B cell (primary cell): ENCODE measurements at places on chromosomes 3 and 15. TPM values are rescaled to one million over a fixed set of nuclear protein-coding genes. Genes with fewer than 3 reads are reported as not detected.

SI gene
- not detected in 2 replicates for total RNA-seq

CRYGS gene
- 10.3 and 10.9 TPM in 2 replicates for total RNA-seq

ACAP2 gene
- 108 and 113 TPM in 2 replicates for total RNA-seq

LSM3 gene
- total RNA-seq = 9.7 and 10.0 TPM in 2 replicates

MAGI1 gene
- total RNA-seq = 0.22 TPM in 1 of 2 replicates, not detected in the other

PLA2G4B gene
- total RNA-seq = 22.6 and 24.3 TPM in 2 replicates
